ENCODE measurements at places on chromosomes 5 and 9. TPM values are rescaled to one million over a fixed set of nuclear protein-coding genes. Genes with fewer than 3 reads are reported as not detected.
A peak's percentile ranks its signal among the peaks of the same experiment; 100 is the strongest.

DNA sequence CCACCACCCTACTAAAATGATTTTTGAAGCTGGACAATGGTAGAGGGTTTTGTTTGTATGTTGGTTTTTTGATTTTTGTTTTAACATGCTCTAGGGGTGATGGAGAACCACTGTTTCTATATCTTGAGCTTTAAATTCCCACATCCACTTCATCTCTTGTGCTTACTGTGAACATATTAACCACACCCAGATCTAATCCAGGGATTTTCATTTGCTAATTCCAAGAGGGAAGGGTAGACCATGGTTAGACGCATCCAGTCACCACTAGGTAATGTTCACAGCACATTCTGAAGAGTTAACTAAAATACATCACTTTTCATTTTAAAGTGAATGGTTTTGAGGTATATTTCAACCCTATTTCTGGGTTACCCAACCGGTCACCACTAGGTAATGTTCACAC is 36.5 kb upstream of the IQGAP2 start:
- DNase-seq: no peak

GRCh38 chr5:128237546-128237945 is 154.0 kb downstream of the SLC12A2 start:
- DNase-seq: no peak

Gene AJM1
- total RNA-seq: 8.6 TPM

Gene DMGDH
- total RNA-seq: 2.0 TPM

Gene TSSK1B
- total RNA-seq: not detected

- no peak for DNase-seq
These were observed 207.3 kb downstream of the CD180 start for GRCh38 chr5:66989286-66989685.

DNA sequence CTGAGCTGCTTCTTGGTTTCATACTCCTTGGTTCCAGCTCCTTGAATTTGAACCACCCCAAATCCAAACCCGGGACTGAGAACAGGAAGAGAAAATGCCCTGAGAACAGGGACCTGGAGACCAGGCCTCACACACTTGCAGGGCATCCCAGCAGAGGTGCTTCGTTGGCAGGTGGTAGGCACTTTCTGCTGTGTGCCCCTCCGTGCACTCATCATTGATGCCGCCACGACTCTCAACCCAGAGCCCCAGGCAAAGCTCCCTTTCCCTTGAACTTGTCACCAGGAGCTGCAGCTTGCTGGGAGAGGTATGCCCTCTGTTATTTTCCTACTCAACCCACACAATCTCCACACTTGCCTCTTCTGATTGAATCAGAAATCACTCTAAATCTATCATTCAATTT is 217.8 kb upstream of the IRX1 start:
- no peak for DNase-seq

Gene SLC6A18
- not detected for total RNA-seq

GRCh38 chr9:35847792-35848572 is 19.0 kb downstream of the TMEM8B start:
- DNase-seq: no peak

DNA sequence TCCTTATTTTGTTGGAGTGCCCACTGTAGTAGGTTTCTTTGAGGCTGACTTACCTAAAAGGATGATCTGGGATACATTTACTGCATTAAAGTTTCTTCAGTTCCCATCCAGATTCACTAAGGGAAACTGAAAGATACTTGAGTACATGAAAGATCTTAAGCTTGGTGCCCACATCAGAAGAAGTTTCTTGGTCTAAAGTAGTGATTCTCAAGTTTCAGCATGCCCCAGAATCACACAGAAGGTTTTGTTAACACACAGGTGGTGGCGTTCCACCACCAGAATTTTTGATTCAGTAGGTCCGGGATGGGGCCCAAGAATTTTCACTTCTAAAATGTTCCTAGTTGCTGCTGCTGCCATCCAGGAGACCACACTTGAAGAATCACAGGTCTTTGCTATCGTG is 171.0 kb downstream of the ZNF462 start:
- DNase-seq: no peak

DNA sequence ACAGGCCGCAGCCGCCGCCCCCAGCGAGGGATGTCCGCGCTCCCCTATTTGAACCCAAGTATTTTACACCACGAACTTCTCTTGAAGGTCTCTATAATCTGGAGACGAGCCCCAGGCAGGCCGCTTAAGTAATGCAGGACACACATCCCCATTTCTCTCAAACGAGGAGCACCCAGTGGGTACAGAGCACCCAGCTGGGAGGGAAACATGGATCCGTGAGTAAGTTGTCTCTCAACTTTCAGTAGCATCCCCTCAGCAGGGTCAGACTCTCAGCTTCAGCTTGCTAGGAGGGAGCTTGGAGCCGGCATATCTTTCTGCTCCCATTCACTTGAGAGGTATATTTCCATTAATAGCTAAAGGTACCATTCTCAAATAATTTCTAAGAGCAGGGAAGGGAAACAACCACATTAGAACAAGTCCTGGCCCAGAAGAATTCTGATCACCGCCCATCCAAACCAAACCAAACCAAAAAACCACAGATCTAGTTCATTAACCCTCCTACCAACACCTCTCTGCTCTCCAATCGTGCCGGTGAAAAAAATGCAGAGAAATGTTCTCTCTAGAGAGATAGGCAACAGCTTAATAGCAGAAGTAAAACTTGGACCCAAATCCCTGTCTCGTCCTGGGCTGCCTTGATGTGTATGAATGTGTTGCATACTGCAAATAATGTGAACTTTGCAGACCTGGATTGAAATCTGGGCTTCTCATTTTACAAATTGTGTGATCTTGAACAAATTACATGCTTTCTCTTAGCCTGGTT is 910 bp downstream of the TDRD7 start:
- DNase-seq: no peak

DNA sequence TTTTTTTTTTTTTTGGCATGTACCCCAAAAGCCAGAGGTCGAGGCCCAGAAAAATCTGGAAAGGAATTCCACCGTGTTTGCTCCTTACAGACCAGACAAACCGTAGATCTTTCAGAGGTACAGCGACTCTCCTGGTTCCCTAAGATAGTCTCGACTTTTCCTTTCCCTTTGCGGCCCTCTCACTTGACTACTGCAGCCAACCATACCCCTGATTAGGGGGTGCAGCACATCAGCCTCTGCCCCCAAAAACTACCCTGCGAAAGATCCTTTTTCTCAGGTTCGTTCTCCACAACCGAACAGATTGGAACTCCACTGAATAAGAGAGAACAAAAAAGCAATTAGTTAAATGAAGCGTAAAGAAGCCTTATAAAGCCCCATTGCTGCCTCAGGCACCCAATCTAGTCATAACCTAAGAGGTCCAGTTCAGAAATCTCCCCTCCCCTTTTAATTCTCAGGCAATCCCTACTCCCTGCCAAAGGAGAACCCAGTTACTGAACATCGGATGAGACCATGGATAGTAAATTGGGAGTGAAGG is 379 bp upstream of the TICAM2 start:
- no peak for DNase-seq

Gene CCDC183
- total RNA-seq: 1.6 TPM

- DNase-seq: no peak
These were observed 588 bp upstream of the ZBED3 start for GRCh38 chr5:77087484-77088261.

DNA sequence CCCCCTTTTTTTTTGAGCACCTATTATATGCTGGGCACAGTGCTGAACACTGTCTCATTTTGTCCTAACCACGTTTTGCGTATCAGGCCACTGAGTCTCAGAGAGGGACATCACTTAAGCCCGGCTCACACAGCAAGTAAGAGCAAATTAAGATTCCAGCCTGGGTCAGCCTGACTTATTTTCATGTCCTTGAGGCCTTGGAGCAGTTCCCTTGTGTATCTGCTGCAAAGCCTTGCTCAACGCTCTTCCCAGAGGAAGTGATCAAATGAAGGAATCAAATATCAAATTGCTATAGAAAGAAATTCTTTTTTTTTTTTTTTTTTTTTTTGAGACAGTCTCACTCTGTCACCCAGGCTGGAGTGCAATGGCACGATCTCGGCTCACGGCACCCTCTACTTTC is 30.7 kb downstream of the ERGIC1 start:
- no peak for DNase-seq

- DNase-seq: no peak
These were observed 133.2 kb downstream of the ERCC6L2 start for GRCh38 chr9:96008502-96009222.

DNA sequence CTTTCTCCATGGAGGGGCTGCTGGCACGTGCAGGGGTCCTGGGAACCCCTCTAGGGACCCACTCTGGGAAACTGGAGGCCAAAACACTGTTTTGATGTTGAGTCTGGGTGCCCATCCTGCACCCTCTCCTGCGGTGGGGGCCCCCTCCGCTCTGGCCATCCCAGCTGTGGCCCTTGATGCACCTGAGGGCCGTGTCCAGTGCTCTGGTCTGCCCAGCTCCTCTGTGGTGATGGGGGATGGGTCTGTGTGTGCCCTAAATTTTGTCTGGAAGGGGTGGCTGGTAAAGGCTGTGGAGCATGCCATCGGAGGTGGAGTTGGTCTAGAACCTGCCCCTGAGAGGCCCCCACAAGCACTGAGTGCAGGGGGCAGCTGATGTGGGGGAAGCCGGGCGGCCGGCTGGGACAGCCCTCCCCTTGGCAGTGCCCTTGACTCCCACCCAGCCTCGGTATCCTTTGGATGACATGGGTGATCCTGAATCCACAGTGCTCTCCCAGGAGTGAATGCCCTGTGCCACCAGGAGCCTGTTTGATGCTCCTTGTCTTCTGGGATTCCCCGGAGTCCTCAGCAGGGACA is 26.3 kb downstream of the AHRR start:
- DNase-seq: no peak

Gene SURF1
- 62.6 TPM for total RNA-seq

DNA sequence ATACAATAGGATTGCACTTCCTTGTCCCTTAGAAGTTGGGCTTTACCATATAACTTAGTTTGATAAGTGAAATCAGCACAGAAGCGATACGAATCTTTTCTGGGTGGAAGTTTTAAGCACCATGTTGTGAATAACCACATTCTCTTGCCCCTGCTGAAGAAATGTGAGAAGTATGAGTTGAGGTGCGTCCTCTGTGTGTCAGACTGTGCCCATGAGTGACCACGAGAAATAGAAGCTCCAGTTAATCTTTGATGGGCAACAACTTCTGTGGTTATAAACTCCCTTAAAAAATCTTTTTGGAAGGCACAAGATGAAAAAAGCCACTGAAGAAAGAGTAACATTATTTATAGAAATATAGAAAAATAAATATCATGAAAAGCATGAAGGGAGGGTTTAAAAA is 668.2 kb downstream of the DTWD2 start:
- no peak for DNase-seq

GRCh38 chr5:143170104-143170503 is 233.4 kb downstream of the NR3C1 start:
- no peak for DNase-seq

GRCh38 chr5:134637116-134637721 is 4.6 kb upstream of the SAR1B start:
- no peak for DNase-seq

DNA sequence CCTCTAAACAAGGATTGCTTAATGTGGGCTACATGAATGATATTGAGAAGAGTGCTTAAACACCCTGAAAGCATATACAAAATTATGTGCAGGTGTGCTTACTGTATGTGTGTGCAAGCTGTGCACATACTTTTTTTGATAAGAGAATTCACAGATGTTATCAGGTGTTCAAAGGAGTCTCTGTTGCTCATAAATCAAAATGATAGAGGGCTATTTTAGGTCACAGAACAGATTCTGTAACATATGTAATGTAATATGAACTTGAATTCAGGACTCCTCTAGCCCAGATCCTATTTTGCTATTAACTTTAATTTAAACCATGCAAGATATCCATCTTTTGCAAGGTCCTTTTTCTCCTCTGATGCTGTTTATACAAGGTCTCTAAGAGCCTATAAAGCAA is 38.2 kb downstream of the CCDC192 start:
- no peak for DNase-seq

GRCh38 chr9:121499427-121500164 is at the start of gene GGTA1:
Gene GGTA1, minus strand, starts transcription at chr9:121499844. Its CDS starts 31,922 bp downstream, at chr9:121467922.
- DNase-seq: peak; percentile 91

GRCh38 chr9:28287455-28287854 is 714.2 kb upstream of the C9orf72 start:
- DNase-seq: no peak

DNA sequence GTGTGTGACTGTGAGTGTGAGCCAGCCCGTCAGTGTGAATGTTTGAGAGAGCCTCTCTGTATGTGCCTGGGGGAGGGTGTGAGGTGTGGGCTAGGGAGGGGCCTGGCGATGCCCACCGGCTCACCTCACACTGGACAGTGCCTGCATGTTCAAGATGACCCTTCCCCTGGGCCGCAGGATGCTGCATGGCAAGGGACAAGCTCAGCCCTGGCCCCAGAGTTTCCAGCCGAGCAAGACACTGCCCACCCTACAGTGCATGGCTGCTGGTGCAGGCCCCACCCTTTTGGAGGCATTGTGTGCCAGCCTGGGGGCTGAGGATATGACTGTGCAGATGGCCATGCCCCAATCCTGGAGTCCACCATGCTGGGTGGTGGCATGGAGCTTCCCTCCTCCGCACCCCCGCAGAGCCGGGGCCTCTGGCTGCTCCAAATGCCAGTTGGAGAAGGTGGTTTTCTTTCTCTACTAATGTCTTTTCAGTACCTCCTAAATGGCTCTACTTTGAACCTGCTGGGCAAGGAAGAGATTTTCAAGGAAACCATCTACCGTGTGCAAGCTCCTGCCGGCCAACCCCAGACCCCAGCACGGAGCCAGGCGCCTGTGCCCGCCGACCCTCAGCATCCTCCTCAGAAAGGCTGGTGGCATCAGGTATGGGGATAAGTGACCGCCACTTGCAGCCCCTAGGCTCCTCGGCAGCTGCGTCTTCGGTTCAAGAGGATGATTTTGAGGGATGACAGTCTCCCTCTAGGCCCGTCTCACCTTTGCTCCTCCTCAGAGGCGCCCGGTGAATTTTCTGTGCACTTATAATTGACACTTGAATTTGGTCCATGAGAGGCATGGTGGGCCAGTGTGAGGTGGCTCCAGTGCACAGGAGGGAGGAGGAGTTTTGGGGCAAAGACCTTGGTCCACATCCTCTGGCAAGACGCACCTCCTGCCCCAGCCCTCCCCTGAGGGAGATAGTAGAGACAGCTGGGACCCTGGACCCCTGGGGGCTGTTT is 27.7 kb downstream of the FGD3 start:
- no peak for DNase-seq

Gene TMEM174
- total RNA-seq: not detected

Gene PCDHB5
- 1.6 TPM for total RNA-seq

DNA sequence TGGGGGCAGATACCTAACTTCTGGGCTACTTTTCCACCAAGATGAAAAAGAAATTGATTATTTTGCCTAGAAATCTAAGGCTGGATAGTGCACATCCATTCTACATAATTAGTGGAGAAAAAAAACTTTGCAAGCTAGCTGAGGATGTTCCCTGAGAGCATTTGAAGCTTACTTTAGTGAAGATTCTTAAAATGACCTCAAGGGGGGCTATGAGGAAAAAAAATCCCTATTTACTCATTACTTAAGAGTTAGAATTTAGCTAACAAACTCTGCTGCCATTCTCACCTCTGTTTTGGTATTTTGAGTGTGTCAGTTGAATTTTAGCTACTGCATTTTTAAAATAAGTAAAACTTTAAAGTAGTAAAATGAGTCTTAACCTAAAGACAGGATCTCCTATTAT is 9.2 kb upstream of the FGF10 start:
- no peak for DNase-seq

Data from Right ventricle myocardium inferior (tissue), 1 donor.